ENCODE measurements at places on chromosomes 11 and 22.

- DNase-seq = no peak
These were observed 9.7 kb downstream of the TSPAN32 start for GRCh38 chr11:2311353-2312133.

- DNase-seq = no peak
These were observed 5.0 kb downstream of the RPS19BP1 start for GRCh38 chr22:39527481-39527961.

DNA sequence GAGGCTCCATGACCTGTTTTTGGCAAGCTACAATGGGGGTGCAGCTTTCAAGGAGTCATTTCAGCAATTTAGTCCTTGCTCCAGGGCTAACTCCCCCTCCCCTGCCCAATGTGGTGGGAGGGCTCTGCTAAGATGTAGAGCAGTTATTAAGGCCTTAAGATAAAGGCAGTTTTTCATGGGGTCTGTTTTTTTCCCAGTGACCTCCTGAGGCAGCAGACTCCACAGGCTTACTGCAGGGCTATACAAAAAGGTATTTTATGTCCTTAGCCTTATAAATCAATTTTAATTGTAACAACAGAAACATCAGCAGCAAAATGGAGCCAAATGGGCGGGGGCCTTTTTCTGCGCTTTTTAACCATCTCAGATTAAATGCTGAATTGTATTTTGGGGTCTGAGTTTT, 192.3 kb downstream of the KIRREL3 start:
- no peak for DNase-seq

DNA sequence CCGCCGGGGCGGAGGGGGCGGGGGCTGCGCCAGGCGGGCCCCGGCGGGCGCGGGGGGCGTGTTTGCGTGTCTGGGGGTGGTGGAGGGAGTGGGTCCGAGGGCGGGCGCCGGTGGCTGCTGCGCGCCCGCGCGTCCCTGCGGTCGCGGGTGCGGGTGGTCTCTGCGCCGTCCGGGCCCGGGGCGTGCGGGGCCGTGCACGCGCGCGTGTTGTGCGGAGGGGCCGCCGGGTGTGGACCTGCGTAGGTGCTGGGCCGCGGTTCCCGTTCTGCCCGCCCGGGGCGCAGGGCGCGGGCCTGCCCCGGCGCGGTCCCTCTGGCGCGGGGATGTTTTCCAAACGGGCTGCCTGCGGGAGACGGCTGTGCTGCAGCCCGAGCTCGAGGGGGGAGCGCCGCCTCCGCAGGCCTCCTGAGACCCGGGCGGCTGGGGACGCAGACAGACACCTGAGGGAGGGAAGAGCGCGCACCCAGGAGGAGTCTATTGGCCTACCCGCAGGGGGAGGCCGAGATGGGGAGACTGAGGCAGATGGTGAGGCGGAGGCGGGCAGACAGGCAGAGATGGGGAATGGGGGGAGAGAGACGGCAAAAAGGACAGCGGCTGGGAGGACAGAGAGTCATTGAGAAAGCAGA, 442 bp downstream of the PELI3 start:
- DNase-seq = no peak

DNA sequence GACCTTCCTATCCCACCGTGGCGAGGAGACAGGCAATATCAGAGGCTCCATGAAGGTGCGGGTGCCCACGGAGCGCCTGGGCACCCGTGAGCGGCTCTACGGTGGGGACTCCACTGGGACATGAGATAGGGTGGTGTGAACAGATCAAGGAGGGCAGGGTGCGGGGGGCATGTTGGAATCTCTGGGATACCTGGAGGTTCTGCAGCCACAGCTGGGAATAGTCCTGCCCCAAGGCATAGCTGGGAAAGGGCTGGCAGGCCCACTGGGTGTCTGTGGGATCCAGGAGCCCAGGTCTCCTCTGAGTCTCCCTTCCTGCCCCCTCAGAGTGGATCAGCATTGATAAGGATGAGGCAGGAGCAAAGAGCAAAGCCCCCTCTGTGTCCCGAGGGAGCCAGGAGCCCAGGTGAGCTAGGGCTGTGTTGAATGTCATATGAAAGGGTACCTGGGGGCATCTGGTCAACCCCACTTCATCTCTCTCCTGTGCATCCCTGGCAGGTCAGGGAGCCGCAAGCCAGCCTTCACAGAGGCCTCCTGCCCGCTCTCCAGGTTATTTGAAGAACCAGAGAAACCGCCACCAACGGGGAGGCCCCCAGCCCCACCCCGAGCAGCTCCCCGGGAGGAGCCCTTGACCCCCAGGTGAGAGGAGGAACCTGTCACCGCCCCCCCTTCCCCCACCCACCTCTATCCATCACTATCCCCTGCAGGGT, 8.5 kb downstream of the PHOX2A start:
- DNase-seq = no peak

GRCh38 chr11:134385774-134386565, 26.1 kb downstream of the B3GAT1 start:
- peak; percentile 48 for DNase-seq

DNA sequence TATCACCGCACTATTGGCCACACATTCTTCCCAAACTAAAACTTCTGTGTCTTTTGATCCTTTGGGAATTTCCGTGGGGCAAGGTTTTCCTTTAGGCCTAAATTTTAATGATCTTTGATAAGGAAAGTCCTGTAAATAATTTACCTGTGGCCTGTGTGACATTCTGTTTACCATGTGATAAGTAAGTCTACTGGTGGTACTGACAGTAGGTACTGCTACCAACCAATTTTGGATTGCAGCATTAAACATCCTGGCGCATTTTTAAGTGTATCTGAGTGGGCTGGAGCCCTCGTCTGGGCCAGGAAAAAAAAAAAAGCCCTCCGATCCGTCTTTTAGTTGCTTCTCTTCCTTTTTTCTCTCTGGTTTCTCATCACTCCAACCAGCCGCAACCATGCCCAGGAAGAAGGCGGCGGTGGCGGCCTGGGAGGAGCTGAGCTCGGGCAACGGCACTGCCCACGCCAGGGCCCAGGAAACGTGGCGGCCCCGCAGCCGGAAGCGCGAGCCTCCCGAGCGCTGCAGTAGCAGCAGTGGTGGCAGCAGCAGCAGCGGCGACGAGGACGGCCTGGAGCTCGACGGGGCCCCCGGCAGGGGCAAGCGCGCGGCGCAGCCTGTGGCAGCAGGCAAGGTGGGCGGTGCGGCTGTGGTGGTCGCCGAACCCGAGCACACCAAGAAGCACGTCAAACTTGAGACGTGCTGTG, 33.6 kb downstream of the ASRGL1 start:
- no peak for DNase-seq

All from caudate nucleus (tissue), 63 donors.